Glomerular endothelial cell (primary cell): ENCODE measurements at places on chromosomes 5 and 9. TPM values are rescaled to one million over a fixed set of nuclear protein-coding genes. Genes with fewer than 3 reads are reported as not detected.

The ANKRD34B gene
- 0.05 and 0.06 TPM in 2 replicates for total RNA-seq

The LCN2 gene
- total RNA-seq, result not detected in 2 replicates

The MOB3B gene
- total RNA-seq, result 0.05 and 0.47 TPM in 2 replicates

The SELENOP gene
- 36.2 and 37.3 TPM in 2 replicates for total RNA-seq

The ARID3C gene
- 0.29 TPM in 1 of 2 replicates, not detected in the other for total RNA-seq

The SPINK7 gene
- total RNA-seq, result not detected in 2 replicates

The SH3TC2 gene
- total RNA-seq, result 2.5 and 3.6 TPM in 2 replicates

The NEUROG1 gene
- total RNA-seq, result not detected in 2 replicates

The NUTM2G gene
- not detected in 2 replicates for total RNA-seq

The DOCK8 gene
- total RNA-seq, result 1.2 and 12.5 TPM in 2 replicates

The ZNF608 gene
- total RNA-seq, result 26.8 and 30.9 TPM in 2 replicates

The PCSK1 gene
- 2.5 and 6.2 TPM in 2 replicates for total RNA-seq

The CERT1 gene
- total RNA-seq, result 18.2 and 20.1 TPM in 2 replicates

The TRPM3 gene
- not detected in 2 replicates for total RNA-seq

The QRFP gene
- not detected in 2 replicates for total RNA-seq

The MYO10 gene
- 76.9 and 167 TPM in 2 replicates for total RNA-seq

- no peak for DNase-seq
Observed at GRCh38 chr9:28319981-28320380, 746.7 kb upstream of the C9orf72 start.

GRCh38 chr9:75918154-75918553, 27.7 kb downstream of the PCSK5 start:
- no peak for DNase-seq

- DNase-seq, result no peak
Observed at GRCh38 chr9:133359399-133360175, 3.2 kb downstream of the SURF2 start.

- DNase-seq, result no peak
Observed at GRCh38 chr5:135491552-135492318, 39.6 kb upstream of the TIFAB start.

GRCh38 chr9:13424204-13424603, 144.7 kb upstream of the MPDZ start:
- DNase-seq, result no peak

- no peak for DNase-seq
Observed at GRCh38 chr5:117947121-117947520, 1041.2 kb downstream of the DTWD2 start.

GRCh38 chr9:4567601-4568000, 77.3 kb downstream of the SLC1A1 start:
- no peak for DNase-seq

GRCh38 chr9:132169672-132170392, 8.0 kb downstream of the NTNG2 start:
- DNase-seq, result no peak

DNA sequence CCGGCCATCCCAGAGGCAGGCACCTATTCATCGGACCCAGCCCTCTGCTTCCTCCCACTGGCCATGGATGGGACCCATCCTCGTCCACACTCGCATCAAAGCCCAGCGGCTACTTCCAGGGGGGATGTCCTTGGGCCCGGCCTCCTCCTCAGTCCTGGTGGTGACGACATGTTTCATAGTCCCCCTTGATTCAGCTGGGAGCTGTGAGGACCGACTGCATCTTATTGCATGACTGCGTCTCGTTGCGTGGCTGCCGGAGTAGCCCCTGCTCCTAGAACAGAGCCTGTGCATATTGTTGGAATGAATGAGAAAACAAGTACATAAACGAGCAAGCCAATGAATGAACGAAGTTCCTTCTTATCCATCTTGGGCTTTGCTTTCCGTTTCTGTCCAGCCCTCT, 12.8 kb downstream of the NCS1 start:
- DNase-seq, result no peak

DNA sequence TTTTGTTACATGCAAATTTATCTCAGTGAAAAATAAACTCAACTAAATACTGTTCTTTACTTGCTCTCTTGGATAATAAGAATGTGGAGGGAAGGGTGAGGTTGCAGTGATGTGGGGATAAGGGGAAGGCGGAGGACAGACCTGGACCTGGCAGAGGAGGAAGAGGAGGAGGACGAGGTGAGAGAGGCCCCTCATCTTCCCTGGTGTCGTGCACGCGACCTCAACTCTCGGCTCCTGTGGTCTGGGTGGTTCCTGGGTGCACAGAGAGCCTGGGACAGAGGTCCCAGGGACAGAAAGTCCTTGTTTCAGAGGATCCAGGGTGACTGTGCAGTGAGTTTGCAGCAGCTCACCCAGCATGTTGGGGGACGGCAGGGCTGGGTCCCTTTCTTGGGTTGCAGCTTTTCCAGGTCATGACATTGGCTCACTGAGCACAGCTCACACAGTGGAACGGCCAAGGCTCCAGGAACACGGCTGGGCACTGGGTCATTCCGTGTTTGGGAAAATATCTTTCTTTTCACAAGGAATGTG, 37.7 kb upstream of the LPCAT1 start:
- no peak for DNase-seq

- DNase-seq, result no peak
Observed at GRCh38 chr9:97863314-97863713, 10.3 kb downstream of the FOXE1 start.

- no peak for DNase-seq
Observed at GRCh38 chr5:1414311-1415058, 30.8 kb downstream of the SLC6A3 start.

DNA sequence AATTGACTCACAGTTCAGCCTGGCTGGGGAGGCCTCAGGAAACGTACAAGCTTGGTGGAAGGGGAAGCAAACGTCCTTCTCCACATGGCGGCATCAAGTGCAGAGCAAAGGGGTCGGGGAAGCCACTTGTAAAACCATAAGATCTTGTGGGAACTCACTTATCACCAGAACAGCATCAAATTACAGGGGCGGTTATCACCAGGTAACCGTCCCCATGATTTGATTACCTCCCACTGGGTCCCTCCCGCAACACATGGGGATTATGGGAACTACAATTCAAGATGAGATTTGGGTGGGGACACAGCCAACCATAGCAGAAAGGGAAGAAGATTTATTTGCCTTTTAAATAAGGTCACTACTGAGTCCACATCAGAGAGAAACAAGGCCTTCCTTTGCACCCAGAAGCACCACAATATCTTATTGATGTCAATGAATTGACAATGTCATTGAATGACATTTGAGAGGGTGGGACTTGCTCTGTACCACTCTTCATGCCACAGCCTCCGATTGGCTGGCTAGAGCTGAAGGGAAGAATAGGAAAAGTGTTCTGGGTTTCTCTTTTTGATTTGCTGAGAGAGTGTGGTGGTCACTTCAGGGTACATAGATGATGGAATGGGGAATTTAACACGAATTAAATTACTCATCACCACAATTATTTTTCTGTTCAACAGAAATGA, 11.0 kb downstream of the SKP2 start:
- no peak for DNase-seq

DNA sequence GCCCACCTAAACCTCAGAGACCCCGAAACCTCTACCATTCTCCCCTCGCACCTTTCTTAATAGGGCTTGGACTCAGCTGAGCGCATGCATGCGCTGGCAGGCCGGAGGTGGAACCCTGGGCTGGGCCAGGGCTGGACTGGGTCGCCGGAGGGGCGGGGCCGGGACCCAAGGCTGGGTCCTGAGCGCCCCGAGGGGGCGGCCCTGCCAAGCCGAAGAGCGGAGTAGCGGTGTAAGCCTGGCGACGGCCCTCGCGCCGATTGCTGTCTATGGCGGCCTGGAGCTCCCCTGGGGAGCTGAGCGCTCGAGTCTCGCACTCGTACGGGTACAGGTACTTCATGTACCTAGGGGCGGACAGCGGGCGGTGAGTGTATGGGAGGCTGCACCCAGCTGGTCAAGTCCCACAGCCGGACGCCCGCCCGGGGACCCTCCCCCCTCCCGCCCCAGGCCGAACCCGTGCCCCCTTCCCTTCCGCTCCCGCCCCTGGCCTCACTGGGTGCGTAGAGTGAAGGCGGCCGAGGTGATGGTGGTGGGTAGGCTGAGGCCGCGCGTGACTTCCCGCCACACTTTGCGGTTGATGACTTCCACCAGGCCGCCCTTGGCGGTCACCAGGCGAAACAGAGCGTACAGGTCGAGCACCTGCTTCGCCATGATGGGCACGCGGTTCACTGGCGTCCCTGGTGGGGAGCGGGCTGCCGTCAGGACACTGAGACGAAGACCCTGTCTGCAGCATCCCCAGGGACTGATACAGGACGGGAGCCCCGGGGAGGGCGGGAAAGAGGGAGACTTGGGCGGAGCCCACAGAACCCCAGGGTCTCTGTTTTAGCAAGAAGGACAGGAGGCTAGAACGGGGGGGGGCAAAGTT, 3.3 kb upstream of the DCTN3 start:
- no peak for DNase-seq

DNA sequence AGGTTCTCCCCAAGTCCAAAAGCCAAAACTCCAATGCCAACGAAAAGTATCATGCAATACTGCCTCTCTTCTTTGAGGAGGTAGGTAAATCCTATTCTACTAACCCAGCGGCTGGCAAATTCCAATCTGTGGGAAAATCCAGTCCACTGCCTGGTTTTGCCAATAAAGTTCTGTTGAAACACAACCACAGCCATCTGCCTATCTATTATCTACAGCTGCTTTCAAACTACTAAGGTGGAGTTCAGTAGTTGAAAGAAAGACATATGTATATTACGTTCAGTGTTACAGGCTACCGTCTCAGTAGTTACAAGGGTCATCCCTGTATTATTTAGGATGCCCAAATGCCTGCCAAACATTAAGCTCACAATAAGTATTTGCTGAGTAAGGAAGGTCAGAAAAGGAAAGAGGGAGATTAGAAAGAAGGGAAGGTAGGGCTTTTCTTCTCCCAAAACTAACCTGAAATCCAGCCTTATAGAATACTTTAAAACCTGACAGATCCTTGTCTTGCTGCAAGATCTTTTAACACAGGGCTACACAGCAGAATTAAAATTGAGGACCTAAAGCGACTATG, 16.2 kb downstream of the ARL15 start:
- no peak for DNase-seq

- DNase-seq, result no peak
Observed at GRCh38 chr5:74639807-74640449, 600 bp downstream of the ENC1 start.

DNA sequence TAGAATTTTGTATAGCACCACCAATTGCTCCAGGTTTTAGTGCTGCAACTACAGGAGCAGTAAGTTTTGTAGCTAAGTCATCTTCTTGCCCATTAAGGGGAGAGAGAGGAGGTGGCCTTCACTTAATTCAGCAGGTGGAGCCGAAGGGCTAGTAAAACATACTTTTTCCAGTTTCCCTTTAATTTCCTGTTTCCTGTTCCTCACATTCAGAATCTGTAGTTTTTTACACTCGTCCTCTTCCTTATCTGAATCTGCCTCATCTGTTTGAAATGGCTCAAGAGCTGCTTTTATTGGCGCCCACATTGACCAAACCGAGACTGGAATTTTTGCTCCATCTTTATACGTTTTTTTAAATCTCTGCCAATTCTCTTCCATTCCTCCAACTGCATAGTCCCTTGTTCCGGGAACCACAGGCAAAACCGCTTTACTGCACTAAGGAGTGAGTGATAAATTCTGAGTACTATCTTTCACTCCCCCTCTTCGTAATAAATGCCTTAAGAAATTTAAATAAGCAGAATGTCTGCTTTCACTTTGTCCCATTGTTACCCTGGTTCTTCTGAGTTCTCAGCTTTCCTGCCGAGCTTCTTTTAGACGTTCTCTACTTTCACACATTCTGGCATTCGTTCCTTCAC, 133.9 kb downstream of the DROSHA start:
- no peak for DNase-seq

DNA sequence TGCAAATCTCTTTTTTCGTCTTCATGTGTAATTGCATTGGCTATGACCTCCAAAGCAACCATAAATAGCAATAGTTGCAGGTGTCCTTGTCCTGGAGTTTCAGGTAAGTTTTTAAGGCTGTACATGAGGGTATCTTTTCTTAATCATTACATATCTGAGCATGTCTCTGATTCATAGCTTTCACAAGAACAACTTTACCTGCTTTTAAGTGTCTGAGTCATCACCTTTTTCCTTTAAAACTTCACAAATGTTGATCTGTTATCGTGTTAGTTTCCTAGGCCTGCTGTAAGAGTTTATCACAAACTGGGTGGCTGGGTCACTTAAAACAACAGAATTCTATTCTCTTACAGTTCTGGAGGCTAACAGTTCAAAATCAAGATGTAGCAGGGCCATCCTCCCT, 13.8 kb downstream of the GARNL3 start:
- DNase-seq, result no peak

DNA sequence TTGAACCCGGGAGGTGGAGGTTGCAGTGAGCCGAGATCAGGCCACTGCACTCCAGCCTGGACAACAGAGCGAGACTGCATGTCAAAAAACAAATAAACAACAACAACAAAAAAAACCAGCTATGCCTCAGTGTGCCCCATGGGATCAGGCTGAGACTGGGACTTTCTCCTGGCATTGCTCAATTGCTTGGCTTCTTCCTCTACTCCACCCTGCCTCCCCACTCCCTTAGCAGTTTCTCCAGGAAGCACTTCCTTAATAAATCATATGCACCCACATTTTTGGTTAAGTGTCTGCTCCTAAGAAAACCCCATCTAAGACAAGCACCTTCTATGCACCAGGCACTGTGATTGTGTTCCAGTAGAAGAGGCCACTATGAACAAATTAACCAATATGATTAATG, 41.0 kb upstream of the TMEM252 start:
- no peak for DNase-seq

DNA sequence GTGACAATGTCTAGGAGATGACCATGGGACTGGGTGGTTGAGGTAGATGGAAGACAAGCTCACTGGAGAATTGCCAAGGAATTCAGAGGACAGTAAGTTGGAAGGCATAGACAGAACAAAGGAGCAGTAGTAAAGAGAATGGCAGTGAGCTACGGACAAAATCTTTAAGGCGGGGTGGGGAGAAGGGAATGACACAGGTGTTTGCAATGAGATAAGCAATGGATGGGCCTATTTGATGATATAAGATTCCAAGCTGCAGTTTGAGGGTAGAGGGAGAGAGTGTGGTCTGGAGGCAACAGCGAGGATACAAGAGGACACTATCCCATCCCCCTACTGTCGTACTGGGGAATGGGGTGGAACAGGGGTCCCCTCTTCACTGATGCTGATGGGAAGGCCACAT, 14.4 kb downstream of the PTTG1 start:
- DNase-seq, result no peak

- DNase-seq, result no peak
Observed at GRCh38 chr9:21334701-21335632, at the start of gene KLHL9. Gene KLHL9 (minus strand): TSS chr9:21335404. CDS start chr9:21334859, 545 bp downstream.

DNA sequence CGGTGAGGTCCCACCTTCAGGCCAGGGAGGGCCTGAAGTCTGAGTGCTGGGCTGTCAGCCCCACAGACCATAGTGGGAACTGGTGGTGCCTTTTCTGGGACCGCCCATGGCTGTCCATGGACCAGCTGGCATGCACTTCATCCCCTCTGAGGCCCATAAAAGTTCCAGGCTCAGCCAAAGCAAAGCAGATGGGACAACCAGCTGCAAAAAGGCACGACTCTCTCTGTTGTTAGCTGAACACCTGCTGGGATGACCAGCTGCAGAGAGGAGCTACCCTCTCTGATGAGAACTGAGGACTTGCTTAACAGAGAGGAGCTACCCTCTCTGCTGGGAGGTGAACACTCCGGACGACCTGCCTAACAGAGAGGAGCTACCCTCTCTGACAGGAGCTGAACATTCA, 844.3 kb upstream of the DMAC1 start:
- DNase-seq, result no peak

- no peak for DNase-seq
Observed at GRCh38 chr9:123063177-123063598, 29.7 kb downstream of the GPR21 start.

GRCh38 chr9:71765693-71766092, 2.6 kb downstream of the CEMIP2 start:
- no peak for DNase-seq

- DNase-seq, result no peak
Observed at GRCh38 chr9:126677188-126678084, 63.7 kb downstream of the LMX1B start.

GRCh38 chr9:75149841-75150241, 61.5 kb downstream of the OSTF1 start:
- DNase-seq, result no peak
